ENCODE measurements at places on chromosomes 2 and 18. TPM values are rescaled to one million over a fixed set of nuclear protein-coding genes. Genes with fewer than 3 reads are reported as not detected.
A peak's percentile ranks its signal among the peaks of the same experiment; 100 is the strongest.

- H3K36me3 ChIP-seq, result no peaks in the 10 kb centered on the region
- peaks cover 50% of the 10 kb centered on the region for H3K4me1 ChIP-seq
- peak overlapping the region; percentile 69 for H3K27ac ChIP-seq
- no peaks in the 10 kb centered on the region for H3K27me3 ChIP-seq
- DNase-seq, result peak; percentile 63
These were observed 64.3 kb downstream of the BABAM2 start for GRCh38 chr2:27954771-27955383.

- H3K27me3 ChIP-seq, result peaks cover 3% of the 10 kb centered on the region
- H3K27ac ChIP-seq, result no peak overlapping the region
- peaks cover 6% of the 10 kb centered on the region for H3K4me1 ChIP-seq
- H3K4me3 ChIP-seq, result no peak overlapping the region
- DNase-seq, result no peak
These were observed 186.1 kb downstream of the TWIST2 start for GRCh38 chr2:239033801-239034560.

DNA sequence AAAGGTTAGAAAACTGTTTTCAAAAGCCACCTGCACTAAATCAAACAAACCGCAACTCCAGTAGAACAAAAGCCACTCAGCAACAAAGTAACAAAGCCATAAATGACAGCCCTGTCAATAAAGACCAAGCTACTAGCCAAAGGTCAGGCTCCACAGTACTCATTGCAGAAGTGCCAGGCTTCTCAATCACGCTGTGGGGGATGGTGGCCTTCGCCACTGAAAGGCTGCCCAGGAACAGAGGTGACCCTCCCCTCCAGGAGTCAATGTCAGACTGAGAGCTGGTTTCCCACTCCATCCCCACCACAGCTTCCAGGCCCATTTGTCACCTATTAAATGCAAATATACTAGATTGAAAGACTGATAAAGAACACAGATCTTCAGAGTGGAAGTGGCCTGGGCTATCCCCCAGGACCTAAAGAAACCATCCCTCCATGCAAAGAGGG lies 5.9 kb downstream of the ATP8B1 start:
- no peaks in the 10 kb centered on the region for H3K27me3 ChIP-seq
- H3K4me1 ChIP-seq, result peaks cover 22% of the 10 kb centered on the region
- H3K27ac ChIP-seq, result no peak overlapping the region
- no peak overlapping the region for H3K4me3 ChIP-seq
- no peaks in the 10 kb centered on the region for H3K36me3 ChIP-seq

- no peak for DNase-seq
- H3K27ac ChIP-seq, result no peak overlapping the region
- H3K36me3 ChIP-seq, result no peaks in the 10 kb centered on the region
- H3K4me3 ChIP-seq, result no peak overlapping the region
- no peaks in the 10 kb centered on the region for H3K4me1 ChIP-seq
These were observed 499.8 kb upstream of the MEIS1 start for GRCh38 chr2:65934992-65935629.

DNA sequence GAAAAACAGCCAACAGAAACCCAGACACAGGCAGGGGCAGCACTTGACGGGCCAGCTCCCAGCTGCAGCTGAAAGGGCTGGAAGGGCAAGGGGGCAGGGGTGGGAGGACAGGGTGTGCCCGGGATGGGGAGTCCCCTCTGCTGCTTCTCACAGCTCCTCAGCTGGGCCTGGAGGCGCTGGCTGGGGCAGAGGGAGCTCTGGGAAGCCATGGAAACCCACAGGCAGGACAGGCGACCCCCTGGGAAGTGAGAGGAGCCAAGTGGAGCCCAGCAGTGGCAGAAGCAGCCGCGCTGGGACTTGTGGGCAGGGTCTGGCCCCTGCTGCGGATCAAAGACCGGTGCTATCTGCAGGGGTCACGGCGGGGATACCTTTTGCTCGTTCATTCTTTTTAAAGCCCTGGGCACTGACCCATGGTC lies 20.7 kb downstream of the OTOF start:
- H3K4me1 ChIP-seq, result peaks cover 4% of the 10 kb centered on the region
- no peaks in the 10 kb centered on the region for H3K27me3 ChIP-seq
- H3K4me3 ChIP-seq, result no peak overlapping the region
- no peak for DNase-seq

Gene CCDC141
- total RNA-seq, result 12.3 TPM

DNA sequence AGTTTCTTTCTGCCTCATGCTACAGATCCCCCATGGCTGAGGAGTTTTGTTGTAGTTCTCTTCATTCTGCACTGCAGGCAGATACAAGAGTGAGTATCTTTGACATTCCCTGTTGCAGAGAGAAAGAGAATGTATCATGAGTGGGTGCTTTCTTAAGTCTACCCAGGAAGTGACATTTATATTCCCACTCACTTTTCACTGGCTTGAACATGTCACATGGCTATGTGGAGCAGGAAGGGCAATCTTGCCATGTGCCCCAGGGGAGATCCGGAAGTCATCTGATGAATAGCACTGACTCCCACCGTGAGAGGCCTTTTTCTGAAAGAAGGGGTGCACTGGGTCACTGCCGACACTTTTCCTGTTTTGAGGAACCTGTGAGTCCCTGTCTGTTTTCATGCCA lies 66.4 kb upstream of the BOD1L2 start:
- H3K27ac ChIP-seq, result no peak overlapping the region
- H3K4me1 ChIP-seq, result no peaks in the 10 kb centered on the region
- no peaks in the 10 kb centered on the region for H3K36me3 ChIP-seq
- H3K27me3 ChIP-seq, result no peaks in the 10 kb centered on the region
- DNase-seq, result no peak

- peak overlapping the region; percentile 93 for H3K4me3 ChIP-seq
- H3K27ac ChIP-seq, result peak overlapping the region; percentile 99
- H3K36me3 ChIP-seq, result no peaks in the 10 kb centered on the region
These were observed 1.7 kb downstream of the VAPA start for GRCh38 chr18:9915291-9916076.

Measured in psoas muscle (tissue), 8 donors.